ENCODE measurements at places on chromosomes 16 and 17. TPM values are rescaled to one million over a fixed set of nuclear protein-coding genes. Genes with fewer than 3 reads are reported as not detected.
A peak's percentile ranks its signal among the peaks of the same experiment; 100 is the strongest.

The KRT39 gene
- not detected for total RNA-seq

The KRT23 gene
- total RNA-seq = not detected

GRCh38 chr17:42182927-42183734, 2.1 kb downstream of the HCRT start:
- H3K36me3 ChIP-seq = no peaks in the 10 kb centered on the region
- peaks cover 27% of the 10 kb centered on the region for H3K4me1 ChIP-seq
- DNase-seq = no peak
- H3K27me3 ChIP-seq = peaks cover 79% of the 10 kb centered on the region
- H3K4me3 ChIP-seq = peak overlapping the region; percentile 74
- H3K27ac ChIP-seq = no peak overlapping the region

- no peak overlapping the region for H3K4me3 ChIP-seq
- no peak overlapping the region for H3K27ac ChIP-seq
- peaks cover 92% of the 10 kb centered on the region for H3K27me3 ChIP-seq
- no peaks in the 10 kb centered on the region for H3K36me3 ChIP-seq
- no peak for DNase-seq
Measured at GRCh38 chr16:86363057-86363490, 147.3 kb upstream of the FOXF1 start.

DNA sequence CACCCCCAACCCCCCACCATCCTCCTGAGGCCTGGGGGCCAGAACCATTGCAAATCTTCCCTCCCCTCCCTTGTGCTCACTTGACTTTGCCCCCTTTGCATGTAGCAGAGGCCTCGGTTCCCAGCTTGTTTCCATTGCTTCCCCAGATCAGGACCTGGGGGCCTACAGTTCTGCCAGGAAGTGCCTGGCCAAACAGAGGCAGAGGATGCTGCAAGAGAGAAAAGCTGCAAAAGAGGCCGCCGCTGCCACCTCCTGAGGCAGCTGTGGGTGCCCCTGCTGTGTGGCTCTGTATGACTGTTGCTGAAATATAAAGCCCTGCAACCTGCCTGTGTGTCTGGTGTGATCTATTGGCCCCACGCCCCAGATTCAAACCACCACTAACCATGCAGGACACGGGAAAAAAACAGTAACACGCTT, 2.3 kb downstream of the NDUFB10 start:
- H3K27me3 ChIP-seq = peaks cover 15% of the 10 kb centered on the region
- DNase-seq = no peak
- H3K36me3 ChIP-seq = peaks cover 29% of the 10 kb centered on the region
- peaks cover 48% of the 10 kb centered on the region for H3K4me1 ChIP-seq

- no peak for DNase-seq
- H3K4me1 ChIP-seq = peaks cover 3% of the 10 kb centered on the region
- no peak overlapping the region for H3K4me3 ChIP-seq
- no peaks in the 10 kb centered on the region for H3K36me3 ChIP-seq
- H3K27ac ChIP-seq = no peak overlapping the region
Measured at GRCh38 chr16:56689171-56689570, 6.9 kb downstream of the MT1X start.

GRCh38 chr17:29674281-29674680, 51.6 kb upstream of the CORO6 start:
- no peak overlapping the region for H3K4me3 ChIP-seq
- H3K4me1 ChIP-seq = peaks cover 9% of the 10 kb centered on the region
- H3K36me3 ChIP-seq = peaks cover 8% of the 10 kb centered on the region
- no peaks in the 10 kb centered on the region for H3K27me3 ChIP-seq
- DNase-seq = no peak

The PLXDC1 gene
- total RNA-seq = 0.84 TPM

DNA sequence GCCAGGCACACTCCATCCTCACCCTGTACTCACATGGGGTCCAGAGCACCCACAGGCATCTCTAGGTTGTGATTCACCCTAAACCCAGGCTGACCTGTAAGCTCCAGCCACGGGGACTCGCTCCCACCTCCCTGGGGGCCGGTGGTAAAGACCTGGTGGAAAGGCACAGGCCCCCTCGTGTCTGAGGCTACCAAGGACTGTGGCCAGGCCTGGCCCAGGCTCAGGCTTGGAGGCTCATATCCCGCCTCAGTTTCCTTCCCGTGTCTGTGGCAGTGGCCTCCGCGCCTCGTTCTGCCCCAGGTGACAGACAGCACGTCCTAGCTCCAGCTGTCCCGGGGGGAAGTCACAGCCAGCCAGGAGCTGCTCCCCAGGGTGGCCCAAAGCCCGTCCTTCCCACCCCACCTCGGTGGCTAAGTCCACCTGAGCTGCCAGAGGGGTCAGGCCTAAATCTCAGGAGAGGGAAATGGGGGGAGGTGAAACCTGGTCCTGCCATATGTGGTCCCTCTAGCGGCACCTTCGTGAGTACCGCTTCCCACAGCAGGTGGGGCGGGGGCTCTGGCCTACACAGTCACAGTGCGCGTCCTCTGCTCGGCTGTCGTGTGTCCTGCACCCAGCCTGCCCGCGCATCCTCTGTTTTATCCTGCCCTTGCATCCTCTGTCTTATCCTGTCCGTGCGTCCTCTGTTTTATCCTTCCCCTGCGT, 12.6 kb downstream of the CDH15 start:
- H3K4me1 ChIP-seq = no peaks in the 10 kb centered on the region
- H3K36me3 ChIP-seq = no peaks in the 10 kb centered on the region
- DNase-seq = no peak

DNA sequence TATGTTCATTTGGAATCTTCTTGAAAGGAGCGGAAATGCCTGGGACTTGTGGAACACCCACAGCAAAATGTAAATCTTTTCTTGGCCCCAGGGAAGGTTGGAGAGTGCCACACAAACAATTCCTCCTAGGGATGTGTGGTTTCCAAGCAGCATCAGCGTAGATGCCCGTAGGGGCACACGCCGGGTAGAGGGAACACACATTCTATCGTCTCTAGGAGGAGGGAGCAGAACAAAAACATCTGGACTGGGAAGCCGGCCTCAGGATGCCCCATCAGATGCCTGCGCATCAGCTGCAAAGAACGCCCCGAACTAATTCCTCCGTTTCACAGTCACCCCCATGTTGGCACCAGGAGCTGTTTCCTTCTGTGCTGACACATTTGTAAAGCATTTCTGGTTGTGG, 357.9 kb upstream of the ZFHX3 start:
- peaks cover 40% of the 10 kb centered on the region for H3K4me1 ChIP-seq
- no peaks in the 10 kb centered on the region for H3K27me3 ChIP-seq
- no peak overlapping the region for H3K4me3 ChIP-seq
- no peaks in the 10 kb centered on the region for H3K36me3 ChIP-seq
- no peak overlapping the region for H3K27ac ChIP-seq
- no peak for DNase-seq

The ZBTB4 gene
- total RNA-seq = 13.6 TPM

DNA sequence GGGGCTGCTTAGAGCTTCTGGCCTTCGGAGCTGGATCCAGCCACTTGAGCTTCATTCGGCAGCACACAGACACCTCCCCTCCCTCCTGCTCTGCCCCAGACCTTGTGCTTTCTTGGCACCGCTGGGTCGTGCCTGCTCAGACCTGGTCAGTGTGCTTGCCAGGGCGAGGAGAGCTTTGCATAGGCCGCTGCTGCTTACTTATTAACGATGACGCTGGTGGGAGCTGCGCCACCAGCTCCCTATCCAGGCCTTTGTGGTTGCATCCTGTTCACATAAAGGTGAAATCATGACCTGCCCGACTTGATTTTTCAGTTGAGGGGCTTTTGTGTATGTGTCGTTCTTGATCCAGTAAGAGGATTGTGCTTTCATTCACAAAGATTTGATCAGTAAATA, 101.1 kb downstream of the MSI2 start:
- peaks cover 13% of the 10 kb centered on the region for H3K36me3 ChIP-seq
- no peak for DNase-seq
- H3K4me3 ChIP-seq = peak overlapping the region; percentile 14
- H3K27me3 ChIP-seq = no peaks in the 10 kb centered on the region
- H3K27ac ChIP-seq = peak overlapping the region; percentile 87
- peaks cover 46% of the 10 kb centered on the region for H3K4me1 ChIP-seq

- no peak for DNase-seq
- peaks cover 4% of the 10 kb centered on the region for H3K36me3 ChIP-seq
- H3K4me1 ChIP-seq = peaks cover 33% of the 10 kb centered on the region
- no peak overlapping the region for H3K27ac ChIP-seq
- H3K27me3 ChIP-seq = peaks cover 100% of the 10 kb centered on the region
Measured at GRCh38 chr17:36940313-36941264, 3.3 kb downstream of the LHX1 start.

DNA sequence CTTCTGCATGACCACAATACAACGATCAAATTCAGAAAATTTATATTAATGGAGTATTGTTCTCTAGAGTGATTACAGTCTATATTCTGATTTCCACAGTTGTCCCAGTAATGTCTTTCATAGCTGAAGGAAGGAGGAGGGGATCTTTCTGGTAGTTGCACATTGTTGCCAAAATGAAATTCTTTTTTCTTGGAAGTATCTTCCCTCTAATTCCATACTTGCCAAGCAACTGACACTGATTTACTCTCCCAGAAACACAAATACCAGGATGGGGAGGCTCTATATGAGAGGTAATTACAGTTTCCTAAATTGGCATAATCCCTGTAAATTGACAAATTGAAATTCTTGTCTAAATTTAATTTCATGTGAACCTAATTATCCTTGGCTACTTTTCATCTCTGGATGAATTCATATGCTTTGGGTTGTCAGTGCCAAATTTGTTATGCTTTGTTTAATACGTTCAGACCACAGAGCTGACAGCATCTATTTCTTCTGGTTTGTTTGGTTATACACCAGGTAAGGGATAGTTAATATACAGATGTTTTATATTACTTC, 30.0 kb downstream of the NOL11 start:
- H3K27me3 ChIP-seq = no peaks in the 10 kb centered on the region
- H3K27ac ChIP-seq = no peak overlapping the region
- H3K4me1 ChIP-seq = no peaks in the 10 kb centered on the region
- DNase-seq = no peak
- H3K36me3 ChIP-seq = peaks cover 15% of the 10 kb centered on the region

The SGSH gene
- total RNA-seq = 31.8 TPM

The PLD6 gene
- total RNA-seq = 0.23 TPM

The CD300C gene
- not detected for total RNA-seq

The SLC7A6OS gene
- 21.3 TPM for total RNA-seq

DNA sequence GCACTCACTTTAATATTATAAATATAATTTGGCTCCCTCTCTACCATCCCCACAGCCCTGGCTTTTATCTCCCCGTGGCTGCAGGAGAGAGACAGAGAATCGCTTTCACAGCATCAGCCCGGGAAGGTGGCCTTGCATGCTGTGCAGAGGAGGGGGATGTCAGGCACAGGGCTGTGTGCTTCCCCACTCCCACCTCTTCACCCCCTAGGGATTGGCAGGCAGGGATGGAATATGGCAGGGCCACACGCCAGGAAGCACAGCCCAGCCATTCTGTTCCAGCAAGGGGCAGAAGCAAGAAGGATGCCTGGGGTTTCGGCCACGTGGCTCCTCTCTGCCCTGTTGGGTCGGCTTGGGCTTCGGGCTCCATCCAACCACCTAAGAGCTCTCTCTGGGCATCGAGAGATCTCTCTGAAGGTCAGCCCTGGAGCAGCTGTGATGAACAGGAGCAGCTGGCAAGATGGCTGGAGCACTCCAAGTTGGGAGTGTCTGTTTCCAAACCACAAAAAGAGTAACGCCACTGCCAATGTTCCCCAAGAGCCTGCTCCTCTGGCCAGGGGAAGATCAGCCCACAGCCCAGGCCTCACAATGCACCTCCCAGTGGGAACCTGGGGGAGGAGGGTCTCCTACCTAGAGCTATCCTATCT, 223.2 kb downstream of the C16orf78 start:
- no peak overlapping the region for H3K27ac ChIP-seq
- H3K4me1 ChIP-seq = peaks cover 39% of the 10 kb centered on the region
- no peaks in the 10 kb centered on the region for H3K36me3 ChIP-seq
- no peaks in the 10 kb centered on the region for H3K27me3 ChIP-seq

- H3K4me1 ChIP-seq = peaks cover 78% of the 10 kb centered on the region
- no peak overlapping the region for H3K27ac ChIP-seq
Measured at GRCh38 chr17:40343219-40344119, 21.1 kb downstream of the GJD3 start.

DNA sequence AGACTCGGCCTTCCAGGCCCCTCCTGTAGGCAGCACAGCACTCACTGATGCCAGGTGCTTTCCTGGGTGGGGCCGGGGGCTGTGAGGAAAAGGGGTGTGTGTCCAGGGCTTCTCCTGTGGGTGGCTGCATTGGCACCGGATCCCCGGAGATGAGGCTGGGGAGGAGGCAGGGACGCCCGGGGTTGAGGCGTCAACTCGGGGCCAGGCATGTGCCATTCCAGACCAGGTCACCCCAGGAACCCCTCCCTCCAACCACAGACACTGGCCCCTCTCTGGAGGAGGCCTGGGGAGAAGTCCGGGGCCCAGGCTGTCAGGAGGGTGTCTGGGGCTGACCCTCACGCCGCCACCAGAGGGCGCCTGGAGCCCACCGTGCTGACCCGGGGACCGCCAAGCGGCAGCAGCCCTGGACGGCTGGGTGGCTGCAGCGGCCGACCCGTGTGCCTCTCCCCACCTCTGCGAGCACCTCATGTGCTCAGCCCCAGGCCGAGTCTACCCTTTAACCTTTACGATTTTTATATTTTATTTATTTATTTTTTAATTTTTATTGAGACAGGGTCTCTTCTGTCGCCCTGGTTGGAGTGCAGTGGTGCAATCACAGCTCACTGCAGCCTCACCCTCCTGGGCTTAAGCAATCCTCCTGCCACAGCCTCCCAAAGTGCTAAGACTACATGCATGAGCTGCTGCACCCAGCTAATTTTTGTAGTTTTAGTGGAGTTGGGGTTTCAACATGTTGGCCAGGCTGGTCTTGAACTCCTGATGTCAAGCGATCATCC, 3.2 kb upstream of the METRN start:
- peaks cover 43% of the 10 kb centered on the region for H3K27me3 ChIP-seq
- H3K4me3 ChIP-seq = peak overlapping the region; percentile 27
- no peaks in the 10 kb centered on the region for H3K36me3 ChIP-seq
- DNase-seq = peak; percentile 86
- no peak overlapping the region for H3K27ac ChIP-seq
- H3K4me1 ChIP-seq = peaks cover 23% of the 10 kb centered on the region

- peaks cover 18% of the 10 kb centered on the region for H3K4me1 ChIP-seq
- no peak for DNase-seq
- H3K27ac ChIP-seq = no peak overlapping the region
- no peak overlapping the region for H3K4me3 ChIP-seq
- H3K27me3 ChIP-seq = peaks cover 25% of the 10 kb centered on the region
Measured at GRCh38 chr16:81410643-81411293, 33.8 kb upstream of the CMIP start.

The KRT27 gene
- total RNA-seq = not detected

The AKAP10 gene
- 27.1 TPM for total RNA-seq

- H3K27ac ChIP-seq = peak overlapping the region; percentile 35
- no peaks in the 10 kb centered on the region for H3K27me3 ChIP-seq
- DNase-seq = no peak
- no peak overlapping the region for H3K4me3 ChIP-seq
- H3K36me3 ChIP-seq = peaks cover 18% of the 10 kb centered on the region
Measured at GRCh38 chr17:75698659-75699058, 22.6 kb upstream of the ITGB4 start.

GRCh38 chr17:34252095-34252443, 3.0 kb upstream of the CCL2 start:
- H3K27me3 ChIP-seq = peaks cover 11% of the 10 kb centered on the region
- no peak overlapping the region for H3K4me3 ChIP-seq
- no peaks in the 10 kb centered on the region for H3K36me3 ChIP-seq

DNA sequence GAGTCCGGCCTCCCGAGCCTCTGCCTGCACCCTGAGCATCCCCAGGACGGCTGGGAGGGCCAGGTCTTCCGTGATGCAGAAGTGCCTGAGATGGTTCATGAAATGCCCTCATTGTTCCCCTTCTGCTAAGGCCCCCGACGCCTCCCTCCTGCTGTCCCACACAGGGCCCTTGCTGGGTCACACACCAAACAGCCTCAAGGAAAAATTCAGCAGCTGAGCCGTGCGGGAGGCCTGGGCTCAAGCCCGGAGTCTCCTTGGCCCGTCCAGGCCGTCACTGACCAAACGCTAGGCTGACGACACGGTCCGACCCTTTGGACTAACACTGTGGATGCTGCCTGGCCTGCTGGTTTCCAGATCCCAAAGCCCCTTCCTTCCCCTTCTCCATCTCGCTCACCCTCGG, 90.2 kb downstream of the RTN4RL1 start:
- no peaks in the 10 kb centered on the region for H3K27me3 ChIP-seq
- H3K4me3 ChIP-seq = no peak overlapping the region
- peaks cover 20% of the 10 kb centered on the region for H3K4me1 ChIP-seq
- no peak for DNase-seq

All from neural crest cell (in vitro differentiated cells).